Left lung (tissue), 14 donors: ENCODE measurements at places on chromosomes 16 and 17.

DNA sequence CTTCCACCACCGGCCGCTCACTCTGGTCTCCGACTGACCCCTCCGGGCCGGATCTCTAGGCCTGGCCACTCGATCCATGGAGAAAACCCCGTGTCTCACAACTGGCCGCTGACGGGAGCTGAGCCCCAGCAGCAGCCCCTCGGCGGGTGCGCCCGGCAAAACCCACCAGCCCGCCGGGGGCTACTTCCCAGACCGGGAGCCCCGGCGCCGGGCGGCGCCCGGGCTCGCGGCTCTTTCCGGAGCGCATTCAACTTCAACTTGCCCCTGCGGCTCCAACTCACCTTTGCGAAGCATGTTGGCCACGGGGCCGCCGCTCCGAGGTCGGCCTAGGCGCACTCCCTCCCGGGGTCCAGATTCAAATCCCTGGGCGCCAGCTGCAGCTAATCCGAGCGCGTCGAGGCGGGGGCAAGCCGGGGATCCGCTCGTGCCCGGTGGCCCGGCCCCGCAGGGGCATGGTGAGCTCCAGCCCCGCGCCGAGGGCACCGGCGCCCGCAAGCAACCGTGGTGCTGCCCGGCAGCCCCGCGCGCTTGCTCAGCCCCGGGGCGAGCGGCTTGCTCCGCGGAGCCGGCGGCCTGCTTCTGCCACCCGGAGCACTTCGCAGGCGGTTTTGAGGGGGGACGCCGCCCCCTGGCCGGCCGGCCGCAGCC, 438 bp downstream of the RTN4RL1 start:
- DNase-seq: no peak

DNA sequence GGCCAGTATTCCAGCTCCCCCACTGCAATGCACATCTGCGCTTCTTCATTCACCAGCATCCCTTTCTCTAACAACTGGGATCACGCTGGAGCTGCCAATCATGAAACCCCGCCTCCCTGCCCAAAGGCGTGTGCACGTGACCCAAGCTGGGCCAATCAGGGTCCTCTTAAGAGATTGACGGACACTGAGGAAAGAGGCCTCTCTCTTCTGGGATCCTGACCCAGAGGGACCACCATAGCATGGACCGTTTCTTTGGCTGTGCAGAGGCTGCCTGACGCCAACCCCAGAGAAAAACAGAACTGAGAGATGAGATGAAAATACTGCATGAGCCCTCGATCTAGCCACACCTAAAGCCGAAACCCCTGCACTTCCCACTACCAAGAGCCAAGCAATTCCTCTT, 32.0 kb downstream of the COTL1 start:
- no peak for DNase-seq

DNA sequence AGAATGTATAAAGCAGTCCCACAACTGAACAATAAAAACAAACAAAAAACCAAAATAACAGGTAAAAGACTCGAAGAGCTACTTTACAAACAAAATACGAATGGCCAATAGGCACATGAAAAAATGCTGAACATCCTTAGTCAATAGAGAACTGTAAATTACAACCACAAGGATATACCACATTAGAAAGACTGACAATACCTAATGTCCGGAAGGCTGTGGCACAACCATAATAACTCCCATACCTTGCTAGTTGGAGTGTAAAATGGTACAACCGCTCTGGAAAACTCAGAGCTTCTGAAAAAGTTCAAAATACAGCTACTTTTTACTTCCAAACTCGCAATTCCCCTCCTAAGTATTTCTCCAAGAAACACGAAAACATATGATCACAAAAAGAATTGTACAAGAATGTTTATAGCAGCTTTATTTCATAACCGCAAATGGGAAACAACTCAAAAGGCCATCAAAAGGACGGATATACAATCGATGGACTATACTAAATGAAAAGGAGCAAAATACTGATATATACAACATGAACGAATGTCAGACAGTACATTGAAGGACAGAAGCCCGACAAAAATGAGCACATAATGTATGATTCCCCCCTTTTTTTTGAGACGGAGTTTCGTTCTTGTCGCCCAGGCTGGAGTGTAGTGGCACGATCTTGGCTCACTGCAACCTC, 2.3 kb downstream of the TP53 start:
- DNase-seq: no peak

DNA sequence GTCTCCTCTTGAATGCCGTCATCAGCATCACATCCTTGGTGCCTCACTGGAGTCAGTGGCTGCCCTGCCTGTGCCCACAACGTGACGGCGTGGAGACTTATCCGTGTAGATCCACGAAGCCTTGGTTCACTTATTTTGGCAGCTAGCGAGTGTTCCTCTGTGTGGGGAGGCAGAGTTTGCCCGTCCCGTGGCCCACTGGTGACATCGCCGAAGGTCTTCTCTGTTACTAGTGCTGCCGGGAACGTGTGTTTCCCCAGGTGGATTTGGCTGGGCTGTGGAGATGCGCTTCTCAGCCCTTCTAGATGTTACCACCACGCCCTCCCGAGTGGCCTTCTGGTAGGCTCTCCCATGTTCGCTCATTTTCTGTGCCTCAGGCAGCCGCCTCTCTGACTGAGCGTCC, 169.6 kb downstream of the SEC14L1 start:
- no peak for DNase-seq

DNA sequence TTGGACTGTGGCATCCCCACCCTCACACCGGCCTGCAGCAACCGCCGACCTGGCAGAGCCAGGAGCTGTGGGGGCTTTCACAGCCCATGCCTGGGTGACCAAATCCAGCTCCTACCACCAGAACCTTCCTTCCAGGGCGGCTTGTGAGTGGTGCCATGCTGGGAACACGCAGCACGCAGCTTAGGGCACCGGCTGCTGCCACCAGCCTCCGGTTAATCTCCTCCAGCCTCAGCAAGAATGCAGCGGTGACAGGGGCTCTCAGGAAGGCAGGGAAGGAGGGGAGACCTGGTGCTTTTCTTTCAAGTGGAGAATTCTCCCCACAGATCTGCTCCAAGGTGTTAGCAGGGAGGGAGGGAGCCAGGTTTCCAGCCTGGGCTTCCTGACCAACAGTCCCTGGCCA, 32.3 kb upstream of the ANKRD40CL start:
- no peak for DNase-seq

GRCh38 chr16:2532494-2533141, 1.4 kb upstream of the CEMP1 start:
- DNase-seq: peak; percentile 89

DNA sequence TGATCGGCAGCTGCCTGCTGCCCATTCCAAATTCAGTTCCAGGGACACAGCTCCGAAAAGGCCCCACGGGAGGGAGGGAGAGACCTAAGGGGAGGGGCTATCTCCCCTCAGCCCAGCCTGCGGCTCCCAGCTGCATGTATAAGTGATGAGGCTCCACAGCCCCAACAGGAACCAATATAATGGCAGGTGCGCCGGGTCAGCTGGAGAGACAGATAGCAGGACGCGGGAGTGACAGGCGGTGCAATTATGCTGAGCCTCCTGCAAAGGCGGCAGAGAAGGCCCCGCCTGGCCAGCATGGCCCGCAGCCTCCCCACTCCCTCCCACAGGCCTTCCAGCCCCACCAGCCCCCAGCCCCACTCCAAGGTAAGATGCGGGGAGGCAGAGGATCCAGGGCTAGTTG, 8.1 kb upstream of the C1QL1 start:
- no peak for DNase-seq

DNA sequence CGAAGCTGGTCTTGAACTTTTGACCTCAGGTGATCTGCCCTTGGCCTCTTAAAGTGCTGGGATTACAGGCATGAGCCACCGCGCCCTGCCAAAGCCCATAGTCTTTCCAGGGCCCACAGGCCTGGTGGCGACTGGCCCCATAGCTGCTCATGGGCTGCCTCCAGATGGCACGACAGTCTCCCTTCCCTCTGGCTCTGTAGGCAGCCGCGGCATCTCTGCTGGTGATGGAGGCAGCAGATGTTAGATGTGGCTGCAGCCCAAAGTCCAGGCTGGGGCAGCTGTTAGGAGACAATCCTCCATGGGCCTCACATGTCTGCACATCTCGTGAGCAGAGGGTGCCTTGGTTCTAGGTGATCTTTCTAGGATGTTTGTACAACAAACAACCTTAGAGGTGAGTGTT, 69.7 kb upstream of the DNAJA2 start:
- no peak for DNase-seq

DNA sequence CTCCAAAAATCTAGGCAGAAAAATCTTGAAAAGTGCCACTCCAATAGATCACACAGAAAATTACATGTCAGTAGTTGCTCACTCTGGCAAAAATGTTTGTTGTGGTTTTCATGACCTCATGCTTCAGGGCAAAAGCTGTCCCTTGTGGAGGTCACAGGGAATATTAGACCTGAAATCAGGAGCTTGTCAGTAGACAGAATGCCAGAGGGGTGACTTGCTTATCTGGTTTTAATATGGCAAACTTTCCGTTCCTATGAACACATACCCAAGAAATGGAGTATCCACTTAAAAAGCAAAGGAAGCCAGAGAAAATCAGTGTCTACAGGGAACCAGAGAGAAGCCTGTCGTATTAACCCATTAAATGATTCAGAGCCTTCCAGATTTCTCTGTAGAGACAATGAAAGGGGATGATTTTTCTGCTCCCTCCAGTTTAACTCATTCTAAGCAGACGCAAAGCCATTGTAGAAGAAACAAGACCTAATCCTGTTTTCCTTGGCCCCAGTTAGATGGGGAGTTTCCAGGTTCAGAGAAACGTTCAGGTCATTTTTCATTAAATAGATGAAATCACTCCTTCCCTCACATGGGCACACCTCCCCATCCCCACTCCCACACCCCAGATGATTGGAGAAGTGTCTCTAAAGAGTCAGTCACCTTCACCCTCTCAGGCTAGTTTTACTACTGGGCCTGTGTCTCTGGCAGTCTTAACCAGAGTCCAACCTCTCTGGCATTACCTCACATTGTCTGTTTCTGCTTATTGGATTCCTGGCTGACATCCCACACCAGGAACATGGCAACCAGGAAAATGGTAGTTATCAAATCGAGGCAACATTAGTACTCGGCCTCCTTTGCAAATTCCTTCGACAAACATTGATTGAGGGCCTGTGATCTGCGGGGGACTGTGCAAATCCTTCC, 6.0 kb downstream of the SOX9 start:
- no peak for DNase-seq

GRCh38 chr17:66612993-66613392, 221.9 kb upstream of the CACNG5 start:
- no peak for DNase-seq

DNA sequence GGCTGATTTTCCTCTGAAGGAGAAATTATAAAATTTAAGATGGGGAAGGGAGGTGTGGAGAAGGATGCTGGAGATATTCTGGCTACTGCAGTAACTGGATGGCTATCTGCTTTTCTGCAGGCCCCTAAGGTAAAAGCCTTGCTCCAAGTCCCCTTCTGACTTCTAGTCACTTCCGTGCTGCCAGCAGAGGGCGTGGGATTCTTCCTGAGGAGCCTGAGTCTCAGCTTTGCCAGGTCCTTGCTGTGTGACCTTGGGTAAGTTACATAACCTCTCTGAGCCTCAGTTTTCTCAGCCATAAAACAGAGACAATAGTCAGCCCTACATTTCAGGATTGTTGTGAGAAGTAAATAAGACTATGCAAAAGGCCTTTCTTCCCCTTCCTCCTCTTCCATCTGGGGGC, 24.3 kb upstream of the TMEM220 start:
- DNase-seq: no peak

DNA sequence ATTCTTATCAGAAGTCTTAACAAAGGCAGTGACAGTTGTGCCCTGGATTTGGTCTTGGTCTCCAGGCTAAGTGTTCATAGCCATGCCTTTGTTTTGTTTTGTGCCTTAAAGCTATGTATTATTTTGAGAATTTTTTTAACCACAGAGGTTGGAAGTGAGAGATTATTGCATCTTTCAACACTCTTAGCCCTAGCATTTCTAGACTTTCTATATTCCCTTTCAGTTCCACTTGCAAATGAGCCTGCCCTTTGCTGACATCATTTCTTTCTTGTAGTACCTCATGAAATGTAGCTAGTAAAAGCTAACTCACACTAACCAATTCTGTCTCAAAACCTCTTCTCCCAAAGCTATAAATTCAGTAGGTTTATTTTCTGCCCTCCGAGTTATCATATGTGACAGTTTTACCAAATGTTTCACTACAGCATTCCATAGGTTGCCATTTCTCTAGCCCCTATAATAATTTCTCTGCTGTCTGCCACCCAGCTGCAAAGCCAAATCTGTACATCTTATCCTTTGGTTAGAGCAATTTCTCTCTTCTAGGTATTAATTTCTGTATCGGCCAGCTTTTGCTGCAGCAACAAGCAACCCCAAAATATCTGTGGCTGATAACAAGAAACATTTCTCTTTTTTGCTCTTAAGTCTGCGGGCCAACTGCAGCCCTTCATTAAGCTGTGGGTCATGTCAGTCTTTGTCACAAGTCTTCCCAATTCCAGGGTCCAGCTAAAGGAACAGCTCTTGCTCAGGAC, 14.2 kb upstream of the CCL1 start:
- DNase-seq: no peak

DNA sequence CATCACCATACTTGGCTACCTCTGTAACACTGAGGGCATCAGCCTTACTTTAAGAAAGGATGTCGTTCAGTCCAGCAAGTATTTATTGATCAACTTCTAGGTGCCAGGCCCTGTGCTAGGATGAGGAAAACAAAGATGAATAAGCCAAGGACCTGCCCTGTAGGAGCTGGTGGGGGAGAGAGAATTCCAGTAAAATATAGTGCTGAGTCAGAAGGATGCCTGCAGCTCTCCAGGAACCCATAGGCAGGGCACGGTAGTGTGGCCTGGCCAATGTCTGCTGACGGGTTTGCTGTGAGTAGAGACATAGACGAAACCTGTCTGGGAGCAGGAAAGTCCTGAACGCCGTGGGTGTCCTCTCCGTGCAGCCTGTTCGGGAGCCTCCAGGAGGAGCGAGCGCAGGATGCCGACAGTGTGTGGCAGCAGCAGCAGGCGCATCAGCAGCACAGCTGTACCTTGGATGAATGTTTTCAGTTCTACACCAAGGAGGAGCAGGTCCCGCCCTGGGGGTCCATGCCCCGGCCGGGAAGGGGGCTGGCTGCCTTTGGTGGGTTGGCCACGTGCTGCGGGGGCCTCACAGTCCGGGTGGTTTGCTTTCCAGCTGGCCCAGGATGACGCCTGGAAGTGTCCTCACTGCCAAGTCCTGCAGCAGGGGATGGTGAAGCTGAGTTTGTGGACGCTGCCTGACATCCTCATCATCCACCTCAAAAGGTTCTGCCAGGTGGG, 55.6 kb downstream of the USP43 start:
- no peak for DNase-seq

- no peak for DNase-seq
These were observed 70.1 kb downstream of the ABCC1 start for GRCh38 chr16:16019488-16019887.

DNA sequence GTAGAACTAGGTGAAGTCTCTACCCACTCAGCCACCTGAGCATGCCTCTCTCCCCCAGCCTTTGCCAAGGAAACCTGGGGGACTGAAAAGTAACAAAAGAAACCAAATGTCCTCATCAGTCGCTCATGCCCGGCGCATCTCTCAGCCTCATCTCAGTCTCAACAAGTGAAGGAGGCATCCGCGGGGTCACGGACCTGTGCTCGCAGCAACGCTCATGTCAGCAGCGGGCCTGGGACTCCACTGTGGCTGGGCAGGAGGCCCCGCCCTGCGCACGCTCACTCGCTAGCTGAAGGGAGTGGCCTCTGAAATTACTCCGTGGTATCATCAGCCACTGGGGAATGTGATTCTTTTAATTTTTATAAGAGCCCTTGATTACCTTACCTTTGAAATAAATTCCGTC, 31.3 kb downstream of the MAP1LC3B start:
- DNase-seq: no peak

GRCh38 chr16:6836766-6837165, 495.9 kb upstream of the RBFOX1 start:
- DNase-seq: no peak
